Mesenteric fat pad (tissue), 1 donor: ENCODE measurements at places on chromosomes 6 and 20. TPM values are rescaled to one million over a fixed set of nuclear protein-coding genes. Genes with fewer than 3 reads are reported as not detected.

DNA sequence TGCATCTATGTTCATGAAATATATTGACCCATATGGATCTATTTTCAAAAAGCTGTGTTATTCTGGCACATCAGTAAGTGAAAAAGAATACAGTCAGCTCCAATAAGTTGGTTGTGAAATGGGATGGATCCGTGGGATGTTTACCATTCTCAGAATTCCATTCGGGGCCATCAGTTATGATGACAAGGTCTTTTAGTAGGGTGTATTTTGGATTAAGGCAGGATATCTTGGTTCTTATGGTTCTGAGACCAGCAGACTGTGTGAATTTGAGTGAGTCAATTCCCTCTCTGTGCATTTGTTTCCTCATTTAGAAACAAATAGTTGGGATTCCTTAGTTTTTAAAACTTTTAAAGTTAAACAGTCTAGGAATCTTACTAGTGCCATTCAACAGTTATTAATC is 287.4 kb downstream of the CD109 start:
- no peak for DNase-seq

DNA sequence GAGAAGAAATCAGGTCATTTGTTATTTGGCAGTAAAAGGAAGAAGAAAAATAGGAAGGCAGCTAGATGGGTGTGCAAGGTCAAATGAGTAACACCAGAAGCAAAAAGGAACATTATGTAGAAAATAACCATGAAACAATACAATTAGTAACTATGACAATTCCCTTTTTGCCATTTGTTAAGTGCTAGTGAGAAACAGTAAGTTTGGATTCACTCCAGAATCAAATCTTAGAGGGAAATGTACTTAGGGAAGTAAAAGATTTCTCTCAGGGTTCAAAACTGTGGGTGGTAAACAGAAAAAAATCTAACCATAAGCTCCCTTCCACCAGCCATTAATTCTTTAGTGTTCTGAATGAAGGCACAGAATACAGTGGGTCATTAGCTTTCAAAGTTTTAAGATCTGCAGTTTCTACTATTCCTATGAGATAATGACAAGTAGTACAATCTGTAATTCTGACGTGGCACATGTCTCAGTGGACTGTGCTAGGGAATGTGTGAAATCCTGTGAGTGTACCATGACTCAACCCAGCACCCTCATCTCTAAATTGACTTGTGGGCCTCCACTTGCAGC is 17.1 kb downstream of the REPS1 start:
- DNase-seq: no peak

DNA sequence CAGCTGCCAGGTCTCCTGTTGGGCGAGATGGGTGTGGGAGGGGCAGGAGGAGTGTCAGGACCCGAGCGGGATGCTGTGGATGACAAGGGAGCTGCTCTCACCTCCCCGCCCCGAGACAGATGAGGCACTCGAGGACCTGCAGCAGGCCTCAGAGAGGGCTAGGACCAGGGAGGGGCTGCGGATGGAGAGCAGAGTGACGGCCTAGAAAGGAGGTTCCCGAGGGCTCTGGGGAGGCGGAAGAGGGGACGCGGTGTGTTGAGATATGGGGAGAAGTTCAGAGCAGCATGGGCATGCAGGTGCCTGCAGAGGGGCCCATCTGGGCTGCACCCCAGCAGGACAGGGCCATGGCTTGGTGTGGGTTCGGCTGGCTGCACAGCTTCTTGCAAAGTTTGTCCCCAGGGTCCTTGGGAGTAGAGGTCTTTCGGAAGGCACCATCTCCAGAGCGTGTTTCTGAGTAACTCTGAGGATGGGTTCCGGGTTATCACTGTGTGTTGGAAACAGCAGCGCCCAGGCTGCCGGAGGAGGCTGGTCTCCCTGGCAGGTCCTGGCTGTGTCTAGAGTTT is 104.6 kb downstream of the PAX1 start:
- no peak for DNase-seq

- no peak for DNase-seq
Observed at GRCh38 chr6:1986454-1987243, 258.8 kb downstream of the GMDS start.

GRCh38 chr6:25934735-25935313 is 4.3 kb upstream of the SLC17A2 start:
- DNase-seq: no peak

- DNase-seq: no peak
Observed at GRCh38 chr6:34248198-34248726, 544 bp downstream of the SMIM29 start.

DNA sequence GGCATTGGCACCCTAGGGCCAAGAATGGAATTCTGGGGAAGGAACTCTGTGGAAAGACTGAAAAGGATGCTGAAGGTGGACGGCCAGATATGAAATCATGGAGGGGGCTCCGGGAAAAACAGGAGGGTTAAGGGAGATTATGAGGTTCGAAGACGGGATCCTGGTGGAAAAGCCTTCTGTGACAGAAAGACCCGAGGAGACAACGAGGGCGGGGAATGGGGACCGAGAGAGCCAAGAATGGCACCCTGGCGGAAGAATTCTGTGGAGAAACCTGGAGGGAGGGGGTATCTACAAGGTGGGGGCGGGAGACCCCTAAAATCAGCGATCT is 426 bp downstream of the TRMT6 start:
- no peak for DNase-seq

GRCh38 chr20:8909596-8909995 is 159.3 kb upstream of the PLCB4 start:
- DNase-seq: no peak

- DNase-seq: peak; percentile 95
Observed at GRCh38 chr6:125301435-125302391, at the start of gene HDDC2. Gene HDDC2, minus strand, starts transcription at chr6:125301967. Its CDS starts 35 bp downstream, at chr6:125301932.

DNA sequence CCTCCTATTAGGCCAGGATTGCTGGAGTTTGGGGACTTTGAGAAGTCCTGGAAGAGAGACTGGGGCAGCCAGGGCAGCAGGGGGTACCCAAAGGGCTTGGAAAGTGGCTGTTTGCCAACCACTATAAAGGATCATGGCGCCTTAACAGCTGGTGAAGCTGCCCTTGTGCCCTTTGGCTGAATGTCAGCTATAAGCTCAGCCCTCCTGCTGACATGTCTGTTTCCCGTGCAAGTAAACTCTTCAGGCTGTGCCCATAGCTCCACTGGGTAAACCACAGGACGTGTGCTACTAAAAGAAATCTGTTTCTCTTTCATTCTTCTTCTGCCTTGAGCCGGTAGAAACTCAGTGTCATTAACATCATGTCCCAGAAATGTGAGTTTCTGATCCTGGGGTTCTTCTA is 97.3 kb downstream of the CAP2 start:
- no peak for DNase-seq

DNA sequence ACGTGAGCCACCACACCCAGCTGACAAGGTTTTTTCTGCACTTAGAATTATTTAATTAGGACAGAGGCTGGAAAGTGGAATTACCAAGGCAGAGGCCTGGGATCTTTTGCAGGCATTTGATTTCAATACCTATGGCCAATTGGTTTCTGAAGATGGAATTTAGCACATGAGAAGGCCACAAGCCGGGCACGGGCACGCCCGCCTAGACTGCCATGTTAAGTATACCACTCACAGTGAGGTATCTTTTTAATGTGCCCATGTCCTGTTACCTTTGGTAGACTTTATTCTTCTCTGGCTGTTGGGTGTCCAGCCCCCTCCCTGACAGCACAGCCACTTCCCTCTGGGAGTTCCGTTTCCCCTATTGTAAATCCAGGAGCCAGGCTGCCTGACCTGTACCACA is 18.0 kb upstream of the TAF8 start:
- no peak for DNase-seq

The SLC17A4 gene
- 0.10 TPM for total RNA-seq

The PRSS35 gene
- total RNA-seq: 0.26 TPM

The LY6G6D gene
- total RNA-seq: not detected

The TRIM31 gene
- total RNA-seq: not detected

The PRRT1 gene
- 1.0 TPM for total RNA-seq

The TAP2 gene
- total RNA-seq: 45.8 TPM

The ABHD16A gene
- total RNA-seq: 38.8 TPM
